ENCODE measurements at places on chromosomes 4 and X.

GRCh38 chr4:112637552-112637866 is 566 bp downstream of the LARP7 start:
- no peak for DNase-seq

DNA sequence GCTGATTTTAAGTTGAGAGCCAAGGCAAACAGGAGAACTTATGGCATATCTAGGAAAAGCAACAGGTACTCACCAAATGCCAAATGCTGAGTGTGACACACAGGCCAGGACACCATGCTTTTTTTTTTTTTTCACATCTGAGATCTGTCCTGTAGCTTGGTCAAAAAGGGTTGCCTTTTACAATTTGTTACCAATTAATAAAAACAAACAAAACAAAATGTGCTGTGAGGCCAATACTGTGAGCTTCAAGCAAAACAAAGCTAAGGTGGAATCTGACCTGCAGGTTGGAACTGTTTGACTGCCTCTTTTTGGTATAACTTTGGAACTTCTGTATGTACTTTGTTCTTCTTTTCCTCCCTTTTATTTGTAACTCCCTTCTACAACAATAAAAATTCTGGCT is 548.5 kb upstream of the IGFBP7 start:
- DNase-seq: no peak

GRCh38 chr4:101411926-101412325 is 64.6 kb upstream of the PPP3CA start:
- no peak for DNase-seq

DNA sequence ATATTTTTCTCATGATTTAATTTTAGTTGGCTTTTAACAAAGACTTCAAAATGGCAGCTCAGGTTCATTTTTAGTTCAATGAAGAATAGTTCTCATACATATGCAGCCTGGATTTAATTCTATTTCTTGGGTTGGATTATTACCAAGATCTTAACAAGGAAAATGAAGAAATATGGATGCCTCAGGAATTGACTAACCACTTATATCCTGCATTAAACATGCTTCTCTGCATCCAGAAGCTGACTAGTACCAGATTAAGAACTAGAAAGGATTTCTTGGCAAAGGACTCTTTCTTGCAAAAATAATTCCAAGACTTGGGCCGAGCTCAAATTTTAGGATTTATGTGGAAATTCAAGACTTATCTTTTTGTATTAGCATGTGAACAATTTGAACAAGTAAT is 5.6 kb upstream of the KLHL2 start:
- DNase-seq: no peak

DNA sequence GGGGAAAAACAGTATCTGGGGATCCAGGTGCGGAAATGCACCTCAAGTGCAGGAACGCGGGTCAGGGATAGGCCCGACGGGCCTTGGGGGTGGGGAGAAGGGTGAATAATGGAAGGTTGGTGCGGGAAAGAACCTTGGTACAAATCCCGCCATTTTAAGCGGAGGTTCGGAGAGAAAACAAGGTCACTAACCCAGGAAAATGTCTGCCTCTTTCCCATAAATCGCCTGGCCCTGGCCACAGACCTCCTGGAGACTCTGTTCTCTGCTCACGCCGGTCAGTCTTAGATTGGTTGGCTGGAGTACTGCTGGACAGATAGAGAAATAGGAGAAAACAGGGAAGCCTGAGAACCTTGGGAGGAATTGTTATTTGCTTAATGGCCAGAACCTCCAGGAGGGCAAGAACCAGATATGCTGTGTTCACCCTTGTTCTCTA is 897 bp upstream of the FBXL5 start:
- no peak for DNase-seq

DNA sequence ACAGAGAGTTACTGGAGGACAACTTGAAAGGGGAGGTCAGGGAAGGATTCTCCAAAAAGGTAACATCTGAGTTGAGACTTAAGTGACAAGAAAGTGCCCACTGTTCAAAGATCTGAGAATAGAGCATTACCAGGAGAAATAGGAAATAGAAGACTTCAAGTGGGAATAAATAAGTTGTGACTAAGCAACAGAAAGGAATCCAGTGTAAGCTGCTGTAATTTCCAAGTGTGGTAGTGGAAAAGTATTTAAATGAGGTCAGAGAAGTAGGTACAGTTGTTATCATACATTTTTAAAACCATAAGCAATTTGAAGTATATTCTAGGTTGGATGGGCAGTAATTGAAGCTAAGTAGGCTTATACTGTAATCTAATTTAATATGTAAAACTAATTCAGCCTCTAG is 211.9 kb downstream of the FBXO8 start:
- DNase-seq: no peak

DNA sequence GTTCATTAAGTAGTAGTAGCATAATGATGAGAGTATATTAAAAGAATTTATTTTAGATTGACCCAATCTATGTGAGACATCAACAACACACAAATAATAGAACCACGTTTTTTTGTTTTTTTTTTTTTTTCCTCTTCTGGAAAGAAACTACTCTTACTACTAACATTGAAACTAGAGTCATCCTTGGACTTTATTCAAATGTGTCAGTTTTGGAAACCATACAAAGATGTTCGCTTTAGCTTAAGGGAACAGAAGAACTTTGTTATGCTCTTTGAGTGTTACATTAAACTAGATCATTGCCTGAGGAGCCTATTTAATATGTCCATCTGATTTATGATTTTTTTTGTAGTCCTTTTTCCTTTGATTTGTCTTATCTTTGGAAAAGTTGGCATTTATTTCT is 166.7 kb downstream of the RPA4 start:
- no peak for DNase-seq

Data from activated naive CD4-positive, alpha-beta T cell treated with anti-CD3 and anti-CD28 coated beads, Interleukin-2, amount 50 U/mL, for 16 hours (primary cell).